ENCODE measurements at places on chromosomes 12 and 14. TPM values are rescaled to one million over a fixed set of nuclear protein-coding genes. Genes with fewer than 3 reads are reported as not detected.

Gene ATXN2
- 20.4 TPM for total RNA-seq

Gene GPN3
- 25.3 TPM for total RNA-seq

Gene TAS2R42
- not detected for total RNA-seq

Gene C1QL4
- not detected for total RNA-seq

Gene BBOF1
- 8.7 TPM for total RNA-seq

Gene TEX22
- not detected for total RNA-seq

Gene GNPNAT1
- total RNA-seq = 10.0 TPM

Gene ESPL1
- total RNA-seq = 0.24 TPM

Gene MIP
- total RNA-seq = not detected

Gene TEX52
- not detected for total RNA-seq

Gene KRT74
- not detected for total RNA-seq

Gene DHRS4L2
- total RNA-seq = 29.8 TPM

Gene TAS2R43
- total RNA-seq = not detected

Gene RXYLT1
- total RNA-seq = 13.5 TPM
